Amygdala (tissue), 56 donors: ENCODE measurements at places on chromosomes 2 and 18.

DNA sequence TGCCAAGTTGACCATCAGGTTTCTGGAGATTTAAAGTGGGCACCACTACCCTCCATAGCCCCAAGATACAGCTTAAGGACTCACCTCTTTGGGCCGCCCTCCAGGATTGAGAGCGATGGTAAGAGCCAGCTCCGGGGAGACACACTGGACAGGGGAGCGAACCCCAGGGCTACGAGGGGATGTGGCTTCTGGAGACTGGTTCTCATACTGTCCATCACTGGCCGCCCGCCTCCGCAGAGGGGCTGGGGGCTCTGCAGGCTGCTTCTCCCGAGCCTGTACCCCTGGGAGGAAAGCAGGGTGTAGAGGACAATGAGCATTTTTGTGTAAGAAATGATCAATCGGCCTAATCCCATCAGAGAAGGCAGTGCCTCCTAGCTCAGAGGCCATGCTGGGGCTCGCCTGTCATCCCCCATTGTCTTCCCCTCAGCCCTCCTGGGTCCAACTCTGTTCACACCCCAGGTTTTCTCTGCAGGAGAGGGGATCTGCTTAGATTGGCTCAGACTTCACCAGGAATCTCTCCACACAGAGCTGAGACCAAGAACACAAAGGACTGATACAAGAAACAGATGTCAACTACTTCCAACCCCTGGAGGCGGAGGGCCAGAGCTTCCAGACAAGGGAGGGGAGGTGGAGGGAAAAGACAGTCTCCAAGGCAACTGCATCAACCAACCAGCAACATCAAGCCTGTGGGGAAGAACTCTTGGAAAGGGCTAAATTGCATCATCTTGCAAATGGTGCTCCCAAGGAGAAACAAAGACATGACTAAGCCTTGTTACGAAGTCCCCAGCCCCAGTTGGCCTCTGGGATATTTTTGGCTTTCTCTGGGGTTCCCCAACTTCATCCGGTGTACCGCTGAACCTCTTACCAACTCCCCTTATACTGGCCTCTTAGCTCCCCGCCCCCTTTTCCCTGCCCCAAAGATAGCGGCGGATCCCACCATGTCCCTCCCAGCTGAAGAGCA, 166.6 kb downstream of the TNS1 start:
- no peak for DNase-seq

GRCh38 chr18:22296304-22296703, 121.4 kb downstream of the CTAGE1 start:
- no peak for DNase-seq

DNA sequence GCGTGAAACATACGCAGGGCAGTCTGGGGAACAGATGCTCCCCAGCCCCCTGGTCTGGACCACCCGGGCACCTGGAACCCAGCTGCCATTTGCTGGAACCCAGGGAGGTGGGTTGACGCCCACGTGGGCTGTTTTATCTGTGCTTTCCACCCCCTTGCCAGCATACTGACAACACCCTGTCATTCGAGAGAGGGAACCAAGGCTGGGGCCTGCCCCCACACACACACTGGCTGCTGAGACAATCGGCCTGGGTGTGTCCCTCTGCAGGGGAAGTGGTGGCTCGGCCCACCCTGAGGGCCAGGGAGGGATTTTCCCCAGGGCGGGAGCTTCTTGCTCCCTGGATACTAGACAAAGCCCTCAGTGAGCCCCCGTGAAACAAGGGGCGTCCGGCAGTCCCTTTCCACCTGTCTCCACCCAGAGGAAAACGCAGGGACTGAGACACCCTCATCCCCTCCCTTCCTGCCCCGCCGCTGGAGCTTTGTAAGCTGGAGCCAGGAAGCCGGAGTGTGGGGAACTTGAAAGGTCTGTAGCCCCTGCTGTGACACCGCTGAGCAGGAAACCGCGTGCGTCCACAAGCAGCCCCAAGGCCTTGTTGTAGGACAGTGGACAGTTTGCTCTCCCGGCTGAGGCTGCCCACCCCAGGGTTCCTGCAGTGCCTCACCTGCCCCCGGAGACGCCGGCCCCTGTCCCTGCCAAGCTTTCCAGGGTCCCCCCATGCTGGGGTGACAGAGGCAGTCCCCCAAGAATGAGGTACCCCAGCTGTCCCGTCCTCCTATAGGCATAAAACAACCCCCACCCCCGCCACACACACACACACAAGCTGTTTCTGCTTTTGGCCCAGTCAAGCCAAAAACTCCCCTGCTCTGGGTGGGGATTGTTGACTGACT, 14.1 kb upstream of the KLF11 start:
- no peak for DNase-seq

- DNase-seq = no peak
These were observed 131.9 kb downstream of the MEIS1 start for GRCh38 chr2:66566726-66567399.

DNA sequence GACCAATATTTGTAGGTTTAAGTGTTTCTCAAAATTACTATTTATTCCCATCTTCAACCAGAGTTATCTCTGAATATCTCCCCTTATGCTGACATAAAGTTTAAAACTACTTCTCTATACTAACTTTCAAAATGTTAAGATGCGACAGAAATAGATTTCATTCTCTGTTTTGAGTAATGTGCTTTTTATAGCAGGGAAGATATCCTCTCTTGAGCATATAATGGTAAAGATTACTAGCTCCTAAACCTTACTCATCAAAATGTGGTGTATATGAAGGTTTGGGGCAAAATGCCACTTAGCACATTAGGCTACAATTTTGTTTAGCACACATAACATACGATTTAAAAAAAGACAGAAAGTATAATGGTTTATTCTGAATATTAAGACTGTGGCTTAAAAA, 54.4 kb downstream of the CWC22 start:
- no peak for DNase-seq

DNA sequence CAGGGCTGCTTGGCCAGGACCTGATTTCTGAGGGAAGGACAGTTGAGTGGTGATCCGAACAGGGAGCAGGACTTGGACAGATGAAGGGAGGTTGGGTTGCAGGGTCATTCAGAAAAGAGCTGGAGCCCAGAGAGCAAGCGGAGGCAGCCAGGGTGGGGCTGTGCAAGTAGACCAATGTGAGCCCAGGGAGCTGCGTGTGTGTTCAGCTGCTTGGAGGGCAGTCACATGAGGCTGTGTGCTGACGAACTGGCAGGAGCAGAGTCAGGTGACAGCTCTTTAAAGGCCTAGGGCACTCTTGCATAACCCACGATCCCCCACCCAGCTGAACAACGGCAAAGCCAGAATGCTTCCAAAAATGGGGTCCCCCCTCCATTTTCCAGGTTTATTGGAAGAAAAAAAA, 4.6 kb upstream of the MLPH start:
- DNase-seq = peak; percentile 59
